ENCODE measurements at places on chromosomes 2 and 18.
A peak's percentile ranks its signal among the peaks of the same experiment; 100 is the strongest.

- no peak for DNase-seq
These were observed 40.6 kb upstream of the RIOK3 start for GRCh38 chr18:23412351-23412964.

DNA sequence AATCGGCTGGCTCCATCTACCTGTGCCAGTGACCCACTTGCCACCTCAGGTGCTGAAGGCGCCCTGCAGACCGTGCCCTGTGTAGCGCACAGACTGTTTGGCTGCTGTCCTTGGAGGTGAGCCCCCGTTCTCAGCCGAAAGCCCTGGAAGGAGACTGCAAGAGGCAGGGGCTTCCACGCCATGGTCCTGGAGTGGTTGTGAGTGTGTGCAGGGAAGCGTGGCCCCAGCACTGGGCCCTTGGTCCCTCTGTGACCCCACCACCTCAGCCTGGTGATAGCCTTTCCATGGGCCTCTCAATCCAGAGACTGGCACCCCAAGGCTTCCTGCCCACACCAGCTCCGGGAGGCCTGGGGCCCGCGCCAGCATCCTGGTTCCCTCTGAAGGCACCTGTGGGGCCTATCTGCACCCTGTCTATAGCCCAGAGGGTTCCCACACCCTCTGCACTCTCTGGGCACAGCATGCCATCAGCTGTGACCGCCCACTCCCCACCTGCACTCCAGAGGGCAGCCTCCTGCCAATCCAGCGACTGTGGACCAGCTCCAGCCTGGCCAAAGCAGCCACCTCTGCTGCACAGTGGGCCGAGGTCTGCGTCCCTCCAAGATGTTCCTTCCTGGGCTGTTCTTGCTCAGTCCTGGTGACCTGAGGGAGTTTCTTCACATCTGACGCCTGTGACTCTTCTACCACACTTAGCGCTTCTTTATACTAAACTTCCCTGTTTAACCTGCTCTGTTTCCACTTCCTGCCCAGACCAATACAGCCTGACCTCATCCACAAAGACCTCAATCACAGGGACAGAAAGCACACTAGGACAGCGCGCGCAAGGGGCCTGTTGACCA is 109.5 kb downstream of the EIPR1 start:
- DNase-seq: no peak

GRCh38 chr2:151575338-151575737 is 158.9 kb downstream of the NEB start:
- no peak for DNase-seq

- DNase-seq: no peak
These were observed 107.6 kb upstream of the FZD7 start for GRCh38 chr2:201926067-201926466.

- DNase-seq: no peak
These were observed 1.9 kb downstream of the YES1 start for GRCh38 chr18:809985-810642.

DNA sequence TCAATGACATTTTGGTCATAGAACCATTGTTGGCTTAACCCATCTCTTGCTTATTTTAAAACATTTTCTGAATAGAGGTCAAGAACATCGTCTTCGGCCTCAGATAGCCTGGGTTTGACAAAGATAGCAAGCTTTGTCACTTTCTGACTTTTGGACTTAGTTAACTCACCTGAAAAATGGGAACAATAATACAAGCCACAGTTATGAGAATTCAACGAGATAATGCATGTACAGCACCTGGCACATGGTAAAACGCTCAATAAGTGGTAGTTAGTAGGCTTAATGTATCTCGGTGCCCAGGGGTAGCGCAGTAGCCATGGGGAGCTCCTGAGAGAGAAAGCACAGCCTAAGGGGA is 446 bp upstream of the COPS7B start:
- no peak for DNase-seq

DNA sequence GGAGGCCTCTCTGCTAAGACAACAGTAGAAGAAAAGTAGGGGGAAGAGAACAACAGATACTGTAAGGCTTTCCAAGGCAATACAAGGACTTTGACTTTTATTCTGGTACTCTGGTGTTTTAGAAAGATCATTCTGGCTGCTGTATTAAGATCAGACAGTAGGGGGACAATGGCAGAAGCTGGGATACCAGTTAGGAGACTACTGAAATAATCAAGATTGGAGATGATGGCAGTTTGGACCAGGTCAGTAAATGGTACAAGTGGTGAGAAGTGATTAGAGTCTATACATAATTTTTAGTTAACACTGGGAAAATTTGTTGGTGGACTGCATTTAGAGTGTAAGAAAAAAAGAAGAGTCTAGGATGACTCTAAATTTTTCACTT is 139.7 kb downstream of the ROCK1 start:
- peak; percentile 34 for DNase-seq

- peak; percentile 48 for DNase-seq
These were observed 141.8 kb downstream of the GRB14 start for GRCh38 chr2:164479460-164479859.

GRCh38 chr2:10319892-10320574 is 17.3 kb downstream of the HPCAL1 start:
- no peak for DNase-seq

- DNase-seq: no peak
These were observed 6.5 kb upstream of the ACTG2 start for GRCh38 chr2:73886357-73886756.

GRCh38 chr2:238738917-238739316 is 109.0 kb upstream of the TWIST2 start:
- DNase-seq: no peak

- no peak for DNase-seq
These were observed 1328.7 kb upstream of the NXPH2 start for GRCh38 chr2:140108706-140109475.

DNA sequence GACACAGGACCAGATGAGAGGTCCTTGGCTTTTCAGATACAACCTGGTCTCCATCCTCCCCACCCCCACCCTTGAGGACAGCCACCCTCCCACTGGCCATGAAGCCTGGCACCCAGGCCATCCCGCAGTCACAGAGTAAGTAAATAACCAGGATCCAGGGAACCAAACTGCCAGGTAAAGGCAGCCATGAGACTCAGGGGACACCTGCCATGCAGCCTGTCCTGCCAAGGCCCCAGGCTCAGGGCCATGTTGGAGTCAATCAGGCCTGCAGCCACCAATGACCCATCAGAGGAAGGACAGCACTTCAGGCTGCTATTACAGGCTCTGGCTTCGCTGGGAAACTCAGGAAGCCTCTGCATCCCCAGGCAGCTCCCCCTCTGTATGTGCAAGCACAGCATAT is 15.6 kb downstream of the SPATA3 start:
- no peak for DNase-seq

GRCh38 chr2:228084717-228085116 is 96.8 kb downstream of the SPHKAP start:
- DNase-seq: no peak

GRCh38 chr2:219308142-219309101 is 779 bp downstream of the PTPRN start:
- DNase-seq: peak; percentile 67

DNA sequence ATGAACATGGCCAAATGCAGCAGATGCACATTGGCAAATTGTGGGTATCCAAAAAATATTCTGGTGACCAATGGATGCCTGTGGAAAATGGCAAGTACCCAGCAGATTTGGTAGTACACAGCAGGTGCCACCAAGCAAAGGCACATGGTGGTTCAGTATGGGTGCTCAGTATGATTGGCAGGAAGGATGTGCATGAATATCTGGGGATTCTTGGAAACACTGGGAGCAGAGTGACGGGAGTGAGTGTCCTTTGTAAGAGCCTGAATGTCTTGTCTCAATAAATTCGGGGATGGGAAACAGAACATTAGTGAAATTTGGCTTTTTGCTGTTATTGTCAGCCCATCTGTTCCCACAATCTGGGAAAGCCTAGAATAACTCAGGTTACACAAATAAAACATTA is 36.8 kb upstream of the ACADL start:
- no peak for DNase-seq

DNA sequence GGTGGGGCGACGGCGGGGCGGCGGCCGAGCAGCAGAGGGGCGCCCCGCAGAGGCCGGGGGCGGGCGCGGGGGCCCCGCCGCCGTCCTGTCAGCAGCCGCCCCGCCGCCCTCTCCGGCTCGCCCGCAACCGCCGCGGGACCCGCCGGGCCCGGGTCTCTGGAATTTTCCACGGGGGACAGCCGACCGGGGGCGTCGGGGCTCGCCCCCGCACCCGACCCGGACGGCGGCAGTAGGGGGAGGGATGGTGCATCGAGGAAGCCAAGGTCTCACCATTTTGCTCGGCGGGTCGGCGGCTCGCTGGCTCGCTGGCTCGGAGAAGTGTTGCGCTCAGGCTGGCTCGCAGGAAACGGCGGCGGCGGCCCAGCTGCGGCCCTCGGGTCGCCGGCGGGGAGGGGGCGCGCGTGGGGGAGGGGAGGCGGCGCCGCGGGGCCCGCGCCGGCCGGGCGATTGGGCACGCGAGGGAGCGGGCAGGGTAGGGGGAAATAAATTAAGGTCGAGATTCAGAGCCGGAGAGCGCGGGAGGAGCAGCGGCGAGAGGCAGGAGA is 405 bp downstream of the PPP3R1 start:
- no peak for DNase-seq

- no peak for DNase-seq
These were observed 70.5 kb upstream of the PPP1CB start for GRCh38 chr2:28681158-28681571.

- no peak for DNase-seq
These were observed 3.5 kb downstream of the CNNM4 start for GRCh38 chr2:96764253-96764637.

DNA sequence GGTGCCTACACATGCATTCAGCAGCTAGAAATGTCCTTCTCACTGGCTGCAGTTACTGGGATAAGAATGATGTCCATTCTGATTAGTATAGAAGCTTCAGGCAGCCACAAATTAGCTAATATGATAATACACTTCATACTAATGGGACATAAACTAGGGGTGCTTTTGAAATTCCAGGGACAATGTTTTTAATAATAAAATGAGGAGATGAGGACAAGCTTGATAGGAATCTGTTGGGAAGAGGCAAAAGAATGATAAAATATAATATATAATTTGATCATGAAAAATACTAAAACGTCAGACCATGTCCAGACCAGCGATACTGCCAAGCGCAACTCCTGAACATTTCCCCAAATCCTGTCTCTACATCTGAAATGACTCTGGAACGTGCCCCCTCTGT is 157.1 kb downstream of the RIT2 start:
- no peak for DNase-seq

DNA sequence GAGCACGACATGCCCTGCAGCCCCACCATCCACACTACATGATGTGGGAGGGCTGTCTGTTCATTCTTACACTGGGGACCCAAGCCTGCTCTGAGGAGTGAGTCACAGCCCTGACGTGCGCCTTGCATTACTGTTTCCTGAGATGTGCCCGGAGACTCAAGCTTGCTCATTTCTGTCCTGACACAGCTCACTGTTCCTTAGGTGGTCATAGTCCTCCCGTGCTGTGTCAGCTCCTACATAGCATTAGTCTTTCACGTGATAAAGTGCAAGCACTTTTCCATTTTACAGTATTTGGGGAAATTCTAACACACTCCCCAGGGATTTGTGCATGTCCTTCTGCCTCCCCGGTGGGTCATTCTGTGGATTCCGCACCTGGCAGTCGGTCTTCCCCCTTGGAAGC is 46.2 kb upstream of the TRIM43B start:
- DNase-seq: peak; percentile 38

DNA sequence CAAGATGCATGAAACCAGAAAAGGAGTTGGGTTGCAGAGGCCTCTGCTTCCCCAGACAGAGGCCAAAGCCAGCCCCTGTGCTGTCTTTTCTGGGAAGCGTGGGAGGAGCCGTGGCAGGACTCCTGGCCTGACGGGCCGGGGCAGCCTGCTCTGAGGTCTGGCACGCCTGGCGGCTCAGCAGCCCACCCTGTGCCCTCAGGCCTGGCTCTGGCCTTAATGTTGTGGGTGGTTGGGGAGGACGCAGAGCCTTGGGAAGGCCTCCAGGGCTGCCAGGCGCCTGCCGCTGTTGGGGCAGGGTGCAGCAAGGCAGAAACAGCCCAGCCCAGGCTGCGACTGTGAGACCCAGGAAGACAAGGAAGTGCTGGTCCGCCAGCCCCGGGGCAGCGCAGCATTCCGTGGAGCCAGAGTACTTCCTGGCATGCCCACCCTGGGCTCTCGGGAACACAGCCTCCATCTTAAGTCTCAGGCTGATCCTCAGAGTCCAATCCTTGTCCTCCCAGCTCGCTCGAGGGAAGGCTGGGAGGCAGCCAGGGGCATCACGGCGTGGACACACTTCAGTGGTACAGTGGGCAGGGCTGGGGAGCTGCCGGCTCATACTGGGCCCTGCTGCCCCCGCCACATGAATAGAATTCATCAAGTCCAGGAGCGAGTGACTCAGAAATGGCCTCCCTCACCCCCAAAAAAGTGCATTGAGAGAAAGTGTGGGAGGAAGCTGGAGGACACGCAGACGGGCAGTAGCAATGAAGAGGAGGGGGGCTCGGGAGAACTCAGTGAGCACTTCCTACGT is 72.6 kb downstream of the EMX1 start:
- DNase-seq: no peak

DNA sequence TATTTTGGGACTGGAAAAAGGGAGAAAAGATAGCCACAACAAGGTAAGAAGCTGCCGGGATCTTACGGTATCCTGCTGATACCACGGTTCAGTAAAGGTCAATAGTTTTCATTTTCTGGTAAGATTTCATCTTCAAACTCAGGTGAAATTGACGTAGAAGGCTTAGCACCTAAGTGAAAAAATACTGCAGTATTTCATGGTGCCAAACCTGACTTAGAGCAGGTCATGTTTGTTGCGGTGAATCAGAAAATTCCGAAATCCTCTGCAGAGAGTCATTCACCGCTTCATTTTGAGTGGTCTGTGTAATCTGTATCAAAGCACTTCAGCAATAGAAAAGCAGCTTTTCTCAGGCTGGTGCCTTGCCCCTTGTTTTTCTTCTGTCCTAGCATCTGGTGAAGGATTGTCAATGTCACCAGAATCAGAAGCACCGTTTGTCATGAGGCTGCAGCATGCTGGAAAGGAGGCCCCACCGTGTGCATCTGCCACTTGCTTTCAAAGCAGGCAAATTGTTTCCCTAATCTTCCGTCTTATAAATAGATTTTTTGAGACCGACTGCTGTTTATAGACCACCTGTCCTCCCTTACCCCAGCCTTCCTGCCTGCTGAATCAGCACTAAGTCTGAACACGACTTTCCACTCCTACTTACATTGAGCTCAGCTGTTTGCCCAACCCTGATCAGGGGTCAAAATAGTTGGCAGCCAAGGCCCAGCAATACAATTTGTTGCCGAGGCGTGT is 156.3 kb downstream of the EML6 start:
- no peak for DNase-seq

GRCh38 chr2:31101701-31102100 is 36.5 kb downstream of the GALNT14 start:
- no peak for DNase-seq

DNA sequence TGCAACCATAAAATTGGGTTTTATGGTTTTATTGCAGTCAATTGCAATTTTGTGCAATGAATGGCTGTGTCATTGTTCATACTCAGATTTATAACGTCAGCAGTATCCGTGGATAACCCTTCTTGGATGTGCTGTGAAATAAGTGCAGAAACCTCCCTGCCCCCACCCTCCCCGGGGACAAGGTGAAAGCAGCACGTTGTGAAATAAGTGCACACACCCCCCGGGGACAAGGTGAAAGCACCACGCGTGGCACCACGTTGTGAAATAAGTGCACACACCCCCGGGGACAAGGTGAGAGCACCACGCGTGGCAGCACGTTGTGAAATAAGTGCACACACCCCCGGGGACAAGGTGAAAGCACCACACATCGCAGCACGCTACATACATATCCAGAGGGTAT is 93.6 kb upstream of the NFATC1 start:
- DNase-seq: no peak

- DNase-seq: no peak
These were observed 109.8 kb upstream of the FZD5 start for GRCh38 chr2:207879536-207879935.

GRCh38 chr2:223101340-223102039 is 49.5 kb downstream of the KCNE4 start:
- DNase-seq: peak; percentile 9

GRCh38 chr2:228239207-228239906 is 57.9 kb upstream of the SPHKAP start:
- DNase-seq: no peak
